SHP77 treated with DMSO at 0.1 percent for 48 hours (cell line): ENCODE measurements at places on chromosomes 2 and 18.

GRCh38 chr2:4962419-4962818 lies 729.8 kb upstream of the SOX11 start:
- no peak for DNase-seq

GRCh38 chr2:105800953-105801635 lies 56.4 kb downstream of the NCK2 start:
- DNase-seq: no peak

GRCh38 chr2:23426263-23426905 lies 41.4 kb downstream of the KLHL29 start:
- no peak for DNase-seq

DNA sequence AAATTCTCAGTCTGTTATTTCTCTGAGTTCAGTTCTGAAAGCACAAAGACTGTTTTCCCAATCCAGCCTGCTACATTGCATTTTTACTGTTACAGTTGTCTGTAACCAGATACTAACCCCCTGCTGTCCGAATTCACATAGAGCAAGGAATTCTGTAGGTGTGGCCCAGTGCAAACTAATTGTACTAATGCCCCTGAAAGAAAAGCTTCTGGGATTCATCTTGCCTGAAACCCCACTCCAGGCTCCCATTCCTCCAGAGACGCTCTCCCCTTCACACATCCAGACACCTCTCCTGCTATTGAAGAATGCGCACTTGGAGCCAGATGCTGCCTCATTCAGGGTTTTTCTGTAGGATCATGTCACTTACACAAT lies 127.0 kb downstream of the TTC32 start:
- DNase-seq: no peak

DNA sequence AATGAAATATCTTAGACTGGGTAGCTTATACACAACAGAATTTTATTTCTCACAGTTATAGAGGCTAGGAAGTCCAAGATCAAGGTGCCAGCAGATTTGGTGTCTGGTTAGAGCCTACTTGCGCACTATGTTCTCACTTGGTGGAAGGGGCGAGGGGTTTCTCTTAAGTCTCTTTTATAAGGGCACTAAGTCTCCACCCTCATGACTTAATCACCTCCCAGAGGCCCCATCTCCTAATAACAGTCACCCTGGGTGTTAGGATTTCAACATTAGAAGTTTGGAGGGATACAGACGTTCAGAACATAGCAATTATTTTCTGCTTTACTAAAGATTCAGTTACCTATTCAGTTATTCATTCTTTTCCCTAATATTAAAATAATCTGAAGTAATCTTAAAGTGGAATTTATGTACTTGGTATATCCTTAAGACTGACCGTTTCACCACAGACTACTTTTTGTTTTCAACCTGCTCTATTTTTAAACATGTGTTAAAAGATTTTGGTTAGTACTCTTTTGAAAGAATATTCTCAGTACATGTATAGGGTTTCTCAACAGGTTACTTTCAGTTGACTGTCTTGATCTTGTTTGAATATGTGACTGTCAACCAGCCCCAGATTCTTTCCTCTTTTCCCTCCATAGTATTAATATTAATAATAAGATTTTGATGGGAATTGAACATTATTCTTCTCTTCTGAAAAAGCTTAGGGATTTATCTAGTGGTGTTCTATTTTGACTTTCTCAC lies 130.0 kb downstream of the TAF4B start:
- no peak for DNase-seq

- DNase-seq: no peak
Measured at GRCh38 chr2:211457325-211457724, 900.9 kb downstream of the CPS1 start.

DNA sequence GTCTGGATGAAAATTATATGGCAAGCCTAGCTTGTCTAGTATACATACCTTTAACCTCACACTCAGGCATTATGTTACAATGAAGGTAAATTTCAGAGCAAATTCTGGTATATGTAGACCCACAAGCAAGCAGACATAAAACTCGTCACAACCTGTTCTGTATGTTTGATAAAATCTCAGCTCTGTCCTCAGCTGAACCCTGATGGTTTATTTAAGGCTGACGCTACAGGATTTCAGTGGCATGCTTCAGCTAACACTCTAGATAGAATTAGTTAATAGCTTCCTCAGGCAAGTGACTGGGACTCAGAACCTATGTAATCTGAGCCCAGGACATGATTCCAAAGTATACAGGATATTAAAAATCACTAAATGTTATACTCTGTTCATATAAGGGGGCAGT lies 68.2 kb upstream of the MC2R start:
- DNase-seq: no peak

DNA sequence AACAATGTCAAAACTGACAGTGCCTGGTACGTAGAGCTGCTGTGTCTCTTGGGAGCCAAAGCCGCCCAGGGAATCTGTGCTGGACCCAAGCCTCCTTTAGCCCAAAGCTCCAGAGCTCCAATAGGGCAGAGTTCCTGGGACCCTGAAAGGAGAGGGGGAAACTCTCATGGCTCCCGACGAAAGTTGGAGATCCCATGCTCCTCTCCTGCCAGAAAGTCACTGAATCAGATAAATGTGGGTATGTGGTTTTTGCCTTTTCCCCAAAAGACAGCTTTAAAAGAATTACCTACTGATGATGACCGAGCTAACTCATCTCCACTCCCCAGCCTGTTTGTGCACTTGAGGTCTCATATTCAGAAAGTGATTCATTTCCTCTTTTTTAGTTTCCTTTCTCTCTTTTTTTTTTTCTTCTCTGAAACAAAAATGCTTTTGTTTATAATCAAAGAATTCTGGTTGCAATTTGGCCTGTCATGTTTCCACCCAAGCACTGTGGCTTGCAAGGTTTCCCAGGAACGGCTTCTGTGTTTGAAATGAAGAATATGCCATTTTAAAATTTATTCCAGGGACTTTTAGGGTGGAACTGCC lies 14.1 kb upstream of the PMAIP1 start:
- no peak for DNase-seq

DNA sequence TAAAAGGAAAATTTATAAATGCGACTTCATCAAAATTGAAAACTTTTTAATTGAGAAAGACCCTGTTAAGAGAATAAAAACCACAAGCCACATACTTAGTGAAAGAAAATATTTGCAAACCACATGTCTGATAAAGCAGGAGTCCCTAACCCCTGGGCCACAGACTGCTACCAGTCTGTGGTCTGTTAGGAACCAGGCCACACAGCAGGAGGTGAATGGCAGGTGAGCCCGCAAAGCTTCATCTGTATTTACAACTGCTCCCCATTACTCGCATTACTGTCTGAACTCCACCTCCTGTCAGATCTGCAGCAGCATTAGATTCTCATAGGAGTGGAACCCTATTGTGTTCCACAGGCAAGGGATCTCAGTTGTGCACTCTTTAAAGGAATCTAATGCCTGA lies 95.5 kb upstream of the CRACDL start:
- DNase-seq: no peak

DNA sequence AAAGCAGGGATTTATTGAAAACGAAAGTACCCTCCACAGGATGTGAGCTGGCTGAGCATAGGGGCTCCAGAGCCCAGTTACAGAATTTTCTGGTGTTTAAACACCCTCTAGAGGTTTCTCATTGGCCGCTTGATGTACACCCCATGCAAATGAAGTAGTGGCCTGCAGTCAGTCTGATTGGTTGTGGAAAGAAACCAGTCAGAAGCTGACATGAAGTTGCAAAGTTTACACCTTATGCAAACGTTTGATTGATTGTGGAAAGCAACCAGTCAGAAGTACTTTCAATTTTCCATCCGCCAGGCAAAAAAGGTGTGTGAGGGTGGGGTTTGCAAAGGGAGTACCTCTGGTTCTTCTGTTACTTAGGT lies 62.3 kb downstream of the VWA3B start:
- peak; percentile 50 for DNase-seq

GRCh38 chr2:231612109-231612455 lies 19.4 kb downstream of the TEX44 start:
- no peak for DNase-seq

GRCh38 chr2:58891828-58892377 lies 650.8 kb upstream of the FANCL start:
- DNase-seq: no peak

- DNase-seq: peak; percentile 18
Measured at GRCh38 chr2:17518212-17519154, at the start of gene RAD51AP2. RAD51AP2 (minus strand) TSS chr2:17518440; CDS start chr2:17518415, 25 bp downstream.

- no peak for DNase-seq
Measured at GRCh38 chr18:59923539-59924196, 23.9 kb downstream of the PMAIP1 start.

DNA sequence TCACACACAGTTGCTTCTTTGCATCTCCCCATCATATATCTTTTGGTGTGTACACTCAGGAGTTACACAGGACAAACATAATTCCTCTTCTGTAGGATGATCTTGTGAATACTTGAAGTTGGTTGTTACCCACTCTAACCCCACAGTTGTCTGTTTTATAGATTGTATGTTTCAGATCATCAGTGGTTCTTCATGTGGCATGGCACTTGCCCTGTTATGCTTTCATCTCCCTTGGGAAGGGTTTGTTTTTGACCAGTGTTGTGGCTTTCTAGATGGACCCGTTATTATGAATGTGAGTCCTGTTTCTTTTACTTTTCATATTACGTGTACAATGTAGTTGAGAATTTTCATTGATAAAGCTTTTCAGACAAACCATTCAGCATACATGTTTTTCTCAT lies 82.0 kb downstream of the ZNF407 start:
- no peak for DNase-seq

DNA sequence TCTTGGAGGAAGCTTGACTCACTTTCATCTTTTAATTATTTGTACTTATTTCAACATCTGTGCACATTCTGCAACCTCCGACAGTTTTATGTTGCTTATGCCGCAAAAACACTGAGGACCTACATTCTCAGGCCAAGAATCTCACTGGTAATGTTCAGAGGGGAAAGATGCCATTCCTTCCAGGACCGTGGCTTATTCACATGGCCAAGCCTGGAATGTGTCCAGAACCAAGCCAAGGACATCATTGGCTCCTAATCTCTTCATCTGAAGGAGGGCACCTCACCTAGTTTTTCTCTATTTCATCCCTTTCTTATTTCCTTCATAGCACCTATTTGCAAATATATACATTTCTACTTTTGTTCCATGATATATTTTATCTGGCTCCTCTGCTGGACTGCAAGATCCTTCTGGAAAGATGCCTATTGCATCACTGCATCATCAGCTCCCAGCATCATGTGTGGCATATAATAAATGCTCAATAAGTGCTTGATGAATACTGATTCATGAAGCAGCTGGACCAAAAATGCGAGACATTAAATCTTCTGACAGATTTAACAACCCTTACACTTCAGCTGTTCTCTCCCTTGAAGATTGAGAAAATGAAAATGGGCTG lies 377.1 kb downstream of the TNS1 start:
- DNase-seq: no peak

DNA sequence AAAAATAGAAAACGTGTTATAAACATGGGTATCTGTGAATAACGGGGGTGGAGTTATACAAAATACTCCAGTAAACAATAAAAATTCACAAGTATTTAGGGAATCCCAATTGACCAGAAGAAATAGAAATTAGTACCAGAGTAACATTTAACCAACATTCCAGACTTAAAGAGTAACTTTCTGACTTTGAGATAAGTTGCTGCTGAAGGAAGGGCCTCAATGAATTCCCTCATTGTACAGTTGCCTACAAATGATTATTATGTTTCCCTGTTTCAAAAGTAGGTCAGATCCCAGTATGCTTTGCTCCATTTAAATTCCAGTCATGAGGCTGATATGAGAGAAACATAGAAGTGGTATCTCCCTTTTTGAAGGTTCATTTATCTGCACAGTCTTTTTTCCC lies 88.3 kb upstream of the KCNH7 start:
- DNase-seq: no peak

DNA sequence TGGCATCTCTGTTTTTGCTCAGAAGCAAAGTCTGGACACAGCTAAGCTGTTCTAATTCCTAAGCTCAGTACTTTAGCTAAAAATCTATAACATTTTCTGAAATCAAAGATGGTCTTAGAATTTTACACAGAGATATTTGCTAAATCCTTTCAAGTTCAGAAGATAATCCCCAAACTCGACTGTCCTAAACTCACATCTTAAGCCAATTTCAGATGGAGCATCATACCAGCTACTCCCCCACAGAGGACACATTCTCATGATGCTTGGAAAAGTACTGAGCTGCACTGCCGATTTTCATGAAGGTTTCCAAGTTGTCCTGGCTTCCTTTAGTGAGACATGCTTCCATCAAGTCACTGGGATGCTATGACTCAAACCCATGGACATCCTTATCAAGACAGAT lies 535.5 kb downstream of the SUCLG1 start:
- no peak for DNase-seq

- DNase-seq: no peak
Measured at GRCh38 chr18:64674694-64675093, 525.8 kb upstream of the LINC00305 start.

- no peak for DNase-seq
Measured at GRCh38 chr2:198127627-198128026, 323.2 kb downstream of the PLCL1 start.

DNA sequence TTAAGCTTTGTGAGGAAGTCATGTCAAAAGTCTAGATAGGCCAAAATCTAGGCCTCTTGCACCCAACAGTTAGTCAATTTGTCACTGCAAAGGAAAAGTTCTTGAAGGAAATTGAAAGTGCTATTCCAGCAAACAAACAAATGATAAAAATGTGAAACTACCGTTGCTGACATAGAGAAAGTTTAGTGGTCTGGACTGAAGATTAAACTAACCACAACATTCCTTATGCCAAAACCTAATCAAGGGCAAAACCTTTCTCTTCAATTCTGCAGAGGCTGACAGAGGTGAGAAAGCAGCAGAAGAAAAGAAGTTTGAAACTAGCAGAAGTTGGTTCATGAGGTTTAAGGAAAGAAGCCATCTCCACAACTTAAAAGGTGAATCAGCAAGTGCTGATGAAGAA lies 44.0 kb upstream of the LRRTM4 start:
- DNase-seq: no peak
